ENCODE measurements at places on chromosomes 1 and 21.

DNA sequence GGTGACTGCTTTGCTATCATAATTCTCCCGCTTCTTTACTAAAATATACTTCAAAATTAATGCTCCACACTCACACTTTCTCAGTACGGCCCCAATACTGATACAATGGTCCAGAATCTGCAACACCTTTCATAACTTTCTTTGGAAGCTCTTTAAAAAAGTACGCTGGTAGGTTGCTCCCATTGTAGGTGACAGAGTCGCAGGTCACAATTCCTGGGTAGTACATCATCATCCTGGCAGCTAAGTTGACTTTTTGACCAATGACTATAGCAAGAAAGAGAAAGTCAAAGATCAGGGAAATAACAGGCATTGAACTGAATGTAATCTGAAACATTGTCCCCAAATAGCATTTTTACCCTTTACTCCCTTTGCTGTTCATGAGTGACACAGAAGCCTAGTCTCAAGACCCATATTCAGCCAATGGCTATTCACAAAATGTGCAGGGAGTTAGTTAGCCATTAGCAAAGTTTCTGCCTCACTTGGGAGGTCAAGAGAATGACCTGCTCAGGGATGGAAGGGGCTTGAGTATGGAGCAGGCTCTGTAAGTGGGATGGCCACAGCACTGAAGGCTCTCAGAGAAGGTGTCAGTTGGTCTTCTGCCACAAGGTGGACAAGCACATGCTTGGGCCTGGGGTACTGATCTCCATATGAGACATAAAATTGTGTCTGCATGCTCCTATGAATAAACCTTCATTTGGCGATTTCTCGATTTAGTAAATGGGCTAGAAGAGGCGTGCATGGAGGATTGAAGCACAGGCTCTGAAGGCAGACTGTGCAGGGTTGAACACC lies 35.4 kb downstream of the ADCY10 start:
- DNase-seq: no peak

DNA sequence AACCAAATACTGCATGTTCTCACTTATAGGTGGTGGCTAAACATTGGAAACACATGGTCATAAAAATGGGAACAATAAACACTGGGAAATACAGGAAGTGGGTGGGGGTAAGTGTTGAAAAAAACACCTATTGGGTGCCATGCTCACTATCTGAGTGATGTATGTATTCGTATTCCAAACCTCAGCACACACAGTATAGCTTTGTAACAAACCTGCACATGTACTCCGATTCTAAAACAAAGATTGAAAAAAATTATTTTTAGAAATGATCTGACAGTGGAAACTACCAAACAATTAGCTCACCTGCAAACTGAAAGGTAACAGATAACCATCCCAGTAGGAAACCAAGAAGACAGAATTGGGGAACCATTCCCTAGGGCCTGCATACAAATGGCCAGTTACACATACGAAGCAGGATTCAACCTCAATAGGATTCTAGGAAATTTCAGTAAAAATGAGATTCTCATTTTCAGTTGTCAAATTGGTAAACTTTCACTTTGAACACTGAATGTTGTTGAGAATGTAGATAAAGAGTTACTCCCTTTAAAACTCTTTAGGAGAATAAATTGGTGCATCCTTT lies 88.1 kb upstream of the LRRC8D start:
- no peak for DNase-seq

- no peak for DNase-seq
Observed at GRCh38 chr1:235670157-235670776, 20.7 kb upstream of the GNG4 start.

DNA sequence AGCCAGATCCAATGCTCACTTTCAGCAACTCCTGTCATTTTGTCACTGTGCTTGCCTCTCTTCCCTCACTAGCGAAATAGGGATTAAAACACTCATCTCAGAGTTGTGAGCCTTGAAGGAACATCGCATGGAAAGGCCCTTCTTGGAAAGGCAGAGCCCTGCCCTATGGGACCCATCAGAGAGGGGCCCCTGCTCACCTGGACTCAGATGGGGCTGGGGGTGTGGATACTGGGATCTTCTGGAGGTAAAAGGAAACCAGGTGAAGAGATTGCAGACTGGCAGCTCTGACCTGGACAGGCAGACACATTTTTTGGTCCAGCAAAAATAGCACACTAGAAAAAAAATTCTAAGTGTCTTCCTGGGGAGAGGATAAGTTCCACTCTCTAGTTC lies 54.2 kb upstream of the EPS8L3 start:
- DNase-seq: no peak

DNA sequence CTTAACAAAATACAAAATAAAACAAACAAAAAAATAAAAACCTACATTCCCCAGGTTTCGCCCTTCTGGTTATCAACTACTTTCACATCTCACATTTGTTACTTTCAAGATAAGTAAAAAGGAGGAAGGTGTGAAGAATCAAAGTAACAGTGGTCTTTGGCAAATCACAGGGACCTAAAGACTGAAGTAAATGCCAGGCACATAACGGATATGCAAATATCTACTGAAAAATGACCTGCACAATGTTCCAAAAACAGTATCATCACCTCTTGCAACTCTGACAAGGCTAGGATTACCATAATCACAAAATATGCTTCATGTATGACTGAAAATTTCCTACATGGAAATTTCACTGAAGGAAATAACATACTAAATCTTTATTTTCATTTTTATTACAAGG lies 29.3 kb downstream of the COP1 start:
- DNase-seq: no peak

DNA sequence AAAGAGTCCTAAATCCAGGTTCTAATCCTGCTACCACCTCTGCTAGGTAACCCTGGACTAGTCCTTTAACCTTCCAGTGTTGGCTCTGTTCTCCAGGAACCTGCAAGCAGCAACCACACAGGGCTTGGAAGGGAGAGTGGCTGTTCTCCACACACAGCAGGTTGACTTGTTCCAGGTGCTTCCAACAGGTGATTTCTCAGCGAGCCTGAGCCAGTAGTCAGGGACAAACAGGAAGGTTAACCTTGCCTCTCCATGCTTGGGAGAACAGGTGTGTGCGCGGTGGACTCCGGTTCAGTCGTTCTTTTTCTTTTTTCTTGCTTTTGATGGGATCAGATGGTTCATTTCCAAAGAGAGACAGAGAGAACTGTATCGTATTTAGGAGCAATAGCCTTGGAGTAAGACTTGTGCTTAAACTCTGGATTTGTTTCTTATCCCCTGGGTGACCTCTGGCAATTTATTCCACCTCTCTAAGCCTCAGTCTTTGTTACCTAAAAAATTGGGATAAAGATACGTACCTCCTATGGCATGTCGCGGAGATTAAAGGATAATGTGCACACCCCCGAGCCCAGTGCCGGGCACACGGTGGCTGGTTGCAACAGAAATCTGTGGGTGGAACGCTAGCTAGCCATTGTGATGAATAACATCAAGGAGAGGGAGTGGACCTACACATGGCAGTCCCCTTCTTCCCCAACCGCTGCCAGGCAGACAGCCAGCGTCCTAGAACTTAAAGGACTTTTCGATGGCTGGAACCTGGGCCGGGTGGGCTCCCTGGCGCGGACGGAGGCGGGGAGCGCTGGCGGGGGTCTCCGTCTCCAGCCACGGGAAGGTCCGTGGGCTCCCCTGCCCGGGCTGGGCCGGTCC lies 583 bp upstream of the CACHD1 start:
- DNase-seq: peak; percentile 4

DNA sequence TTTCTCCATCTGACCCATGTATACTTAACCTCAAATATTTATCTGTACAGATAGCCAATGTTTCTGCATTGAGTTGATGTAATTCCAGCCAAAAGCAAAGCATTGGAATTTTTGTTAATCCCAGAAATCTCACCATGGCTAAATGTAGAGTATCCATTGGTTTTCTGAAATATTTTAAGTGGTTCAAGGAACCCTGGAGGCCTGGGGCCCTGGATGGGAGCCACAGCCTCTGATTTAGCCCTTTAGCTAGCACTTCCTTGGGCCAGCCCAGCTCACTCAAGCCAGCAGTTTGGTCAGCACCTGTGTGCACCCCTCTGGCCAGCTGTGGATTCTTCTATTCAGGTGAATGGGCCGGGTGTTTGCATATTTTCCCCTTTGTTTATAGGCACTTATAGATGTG lies 18.8 kb upstream of the EPS8L3 start:
- DNase-seq: no peak

Data from NCI-H1092 treated with DMSO at 0.1 percent for 48 hours (cell line).